Lower lobe of right lung (tissue), 2 donors: ENCODE measurements at places on chromosomes 1 and 21. TPM values are rescaled to one million over a fixed set of nuclear protein-coding genes. Genes with fewer than 3 reads are reported as not detected.

GRCh38 chr1:171641076-171641864 is 11.2 kb downstream of the MYOC start:
- no peak overlapping the region for H3K27ac ChIP-seq
- no peaks in the 10 kb centered on the region for H3K27me3 ChIP-seq
- H3K4me1 ChIP-seq = peaks cover 15% of the 10 kb centered on the region
- no peak overlapping the region for H3K4me3 ChIP-seq
- no peak for DNase-seq

GRCh38 chr1:177600936-177601335 is 368.9 kb downstream of the SEC16B start:
- no peak for DNase-seq
- no peaks in the 10 kb centered on the region for H3K36me3 ChIP-seq
- H3K4me1 ChIP-seq = no peaks in the 10 kb centered on the region
- H3K27ac ChIP-seq = no peak overlapping the region

DNA sequence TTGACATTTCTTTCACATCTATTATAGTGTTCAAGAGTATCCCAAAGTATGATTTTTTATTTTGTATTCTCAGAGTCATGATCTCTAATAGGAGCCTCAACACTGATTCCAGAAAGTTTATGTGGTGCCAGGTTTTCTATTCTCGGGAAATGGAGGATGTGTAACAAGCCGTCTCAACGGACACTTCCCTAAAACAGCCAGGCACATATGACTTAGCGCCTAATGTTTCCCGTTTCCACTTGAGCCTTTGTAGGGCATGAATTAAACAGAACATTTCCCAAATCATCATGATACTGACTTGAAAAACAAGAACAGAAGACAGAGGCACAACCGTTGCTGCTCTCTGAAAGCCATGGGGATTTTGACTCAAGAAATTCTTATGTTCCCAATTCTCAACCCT is 8.0 kb downstream of the CYYR1 start:
- no peak overlapping the region for H3K27ac ChIP-seq

DNA sequence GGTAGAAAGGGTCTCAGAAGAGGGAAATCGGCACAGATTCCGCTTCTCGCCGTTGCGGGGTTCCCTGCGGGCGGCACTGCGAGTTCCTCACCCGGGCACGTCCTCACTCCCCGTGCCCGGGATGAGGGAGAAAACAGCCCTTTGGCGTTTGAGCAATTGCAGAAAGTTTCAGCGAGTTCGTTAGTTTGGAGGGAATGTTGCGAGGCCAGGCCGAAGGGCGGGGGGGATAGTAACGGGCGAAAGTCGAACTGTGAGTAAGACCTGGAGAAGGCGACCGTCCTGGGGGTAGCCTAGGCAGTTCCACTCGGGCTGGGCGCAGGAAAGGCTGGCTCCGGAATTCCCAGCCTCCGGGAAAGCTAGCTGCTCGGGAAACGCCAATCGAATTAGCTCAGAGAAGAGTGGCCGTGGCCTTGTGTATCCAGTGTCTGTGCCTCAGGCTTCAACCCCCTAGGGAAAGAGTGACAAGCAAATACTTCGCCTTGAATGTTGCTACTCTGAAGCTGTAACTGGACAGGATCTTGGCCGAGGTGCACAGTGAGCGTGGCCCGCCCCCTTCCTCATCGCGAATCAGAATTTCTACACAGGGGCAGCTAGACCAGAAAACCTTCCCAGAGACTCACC is 787 bp downstream of the PTGFR start:
- no peaks in the 10 kb centered on the region for H3K4me1 ChIP-seq
- peak overlapping the region; percentile 51 for H3K4me3 ChIP-seq

- H3K27ac ChIP-seq = no peak overlapping the region
- H3K4me3 ChIP-seq = no peak overlapping the region
- H3K27me3 ChIP-seq = no peaks in the 10 kb centered on the region
- H3K4me1 ChIP-seq = no peaks in the 10 kb centered on the region
Observed at GRCh38 chr1:190429141-190429540, 48.5 kb downstream of the BRINP3 start.

DNA sequence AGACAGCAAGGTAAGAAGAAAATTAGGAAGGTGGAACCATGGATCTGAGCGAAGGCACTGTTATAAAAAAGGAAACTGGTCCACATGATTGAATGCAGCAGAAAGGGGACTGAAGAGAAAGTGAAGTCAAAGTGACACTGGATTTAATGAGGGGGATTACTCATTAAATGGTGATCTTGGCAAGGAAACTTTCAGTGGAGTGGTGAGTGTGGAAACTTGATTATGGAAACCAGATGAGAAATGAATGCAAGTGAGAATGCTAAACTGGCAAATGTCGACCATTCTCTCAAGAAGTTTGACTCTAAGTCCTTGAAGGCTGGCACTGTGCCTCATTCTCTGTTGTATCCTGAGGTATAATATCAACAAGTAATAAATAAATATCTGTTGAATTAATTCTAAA is 23.3 kb downstream of the COLGALT2 start:
- no peak overlapping the region for H3K4me3 ChIP-seq
- no peaks in the 10 kb centered on the region for H3K4me1 ChIP-seq
- H3K27ac ChIP-seq = no peak overlapping the region
- no peaks in the 10 kb centered on the region for H3K36me3 ChIP-seq

GRCh38 chr1:150387200-150387599 is 23.3 kb downstream of the RPRD2 start:
- no peaks in the 10 kb centered on the region for H3K36me3 ChIP-seq
- DNase-seq = no peak
- H3K4me3 ChIP-seq = no peak overlapping the region

DNA sequence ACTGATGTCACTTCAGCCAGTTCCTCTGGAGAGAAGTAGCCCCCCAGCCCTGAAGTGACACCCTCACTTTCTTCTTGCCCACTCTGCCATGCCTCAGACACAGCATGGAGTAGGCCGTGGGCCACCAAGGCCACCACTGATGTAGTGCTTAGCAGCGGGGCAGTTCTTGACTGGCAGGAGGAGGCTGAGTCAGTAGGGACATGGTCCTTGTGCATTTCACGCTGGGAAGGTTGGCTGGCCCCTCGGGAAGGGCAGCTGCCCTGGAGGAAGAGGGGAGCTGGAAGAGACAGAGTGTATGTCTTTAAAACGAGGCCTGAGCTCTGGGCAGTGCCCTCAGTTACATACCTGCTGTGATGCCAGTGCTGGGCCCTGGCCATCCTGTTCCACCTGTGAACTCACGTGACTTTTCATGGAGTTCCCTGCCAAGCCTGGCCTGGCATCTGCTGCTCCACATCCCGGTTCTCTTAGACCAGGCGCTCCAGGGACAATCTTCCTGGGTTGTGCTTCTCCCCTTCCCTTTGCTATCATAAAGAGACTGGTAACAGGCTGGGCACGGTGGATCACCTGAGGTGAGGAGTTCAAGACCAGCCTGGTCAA is 158.6 kb upstream of the TMEM51 start:
- no peaks in the 10 kb centered on the region for H3K27me3 ChIP-seq
- no peaks in the 10 kb centered on the region for H3K4me1 ChIP-seq
- H3K36me3 ChIP-seq = no peaks in the 10 kb centered on the region

DNA sequence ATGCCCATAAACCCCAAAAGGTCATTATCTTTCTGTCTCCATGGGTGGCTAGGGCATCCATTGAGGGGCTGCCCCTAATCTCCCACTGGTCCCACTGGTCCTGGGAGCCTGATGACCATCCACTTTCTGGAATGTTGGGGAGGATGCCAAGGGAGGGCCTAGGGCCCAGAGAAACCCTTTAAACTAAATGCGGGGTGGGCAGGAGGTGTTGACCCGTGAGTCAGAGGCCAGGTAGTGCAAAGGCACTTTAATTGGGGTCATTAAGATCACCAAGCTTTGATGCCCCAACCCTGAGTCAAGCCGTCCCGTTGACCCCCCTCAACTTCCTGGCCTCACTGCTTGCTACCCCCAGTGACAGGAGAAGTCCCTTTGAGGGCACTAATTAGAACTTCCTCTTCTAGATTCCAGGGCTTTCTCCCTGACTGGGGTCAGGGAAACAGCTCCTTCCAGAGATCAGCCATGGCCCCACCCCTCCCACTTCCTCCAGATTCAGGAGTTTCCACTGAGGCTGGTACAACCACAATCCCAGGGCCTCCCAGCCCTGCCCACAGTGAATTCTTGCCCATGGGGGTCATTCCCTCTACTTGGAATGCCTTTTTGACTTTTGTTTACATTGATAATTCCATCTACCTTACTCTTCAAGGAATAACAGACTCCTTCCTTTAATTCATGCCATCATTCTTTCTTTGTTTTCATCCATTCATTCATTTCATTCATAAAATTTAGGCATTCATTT is 15.5 kb upstream of the SERINC2 start:
- H3K36me3 ChIP-seq = no peaks in the 10 kb centered on the region
- no peak for DNase-seq
- H3K4me3 ChIP-seq = no peak overlapping the region
- H3K27ac ChIP-seq = no peak overlapping the region

- peaks cover 38% of the 10 kb centered on the region for H3K4me1 ChIP-seq
- no peaks in the 10 kb centered on the region for H3K27me3 ChIP-seq
- H3K27ac ChIP-seq = peak overlapping the region; percentile 6
- no peaks in the 10 kb centered on the region for H3K36me3 ChIP-seq
Observed at GRCh38 chr1:233114860-233115259, 164.4 kb downstream of the NTPCR start.

- H3K27me3 ChIP-seq = no peaks in the 10 kb centered on the region
- H3K4me1 ChIP-seq = peaks cover 22% of the 10 kb centered on the region
- DNase-seq = no peak
- no peak overlapping the region for H3K27ac ChIP-seq
Observed at GRCh38 chr1:248804771-248805681, 20.7 kb downstream of the SH3BP5L start.

DNA sequence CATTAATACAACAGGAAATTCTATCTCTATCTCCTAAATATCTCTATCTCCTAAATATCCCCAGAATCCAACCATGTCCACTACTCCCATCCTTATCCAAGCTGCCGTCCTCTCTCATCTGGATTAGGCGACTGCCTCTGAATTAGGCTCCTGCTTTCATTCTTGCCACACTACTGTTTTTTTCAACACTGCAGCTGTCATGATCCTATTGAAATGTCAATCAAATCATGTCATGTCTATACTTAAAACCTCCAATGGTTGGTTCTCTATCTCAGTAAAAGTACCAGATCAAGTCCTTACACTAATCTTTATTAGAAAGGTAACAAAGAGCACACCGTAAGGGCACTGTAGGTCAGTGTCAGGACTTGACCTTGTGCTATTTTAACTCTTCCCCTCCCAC is 82.0 kb upstream of the NFIA start:
- no peak for DNase-seq
- H3K36me3 ChIP-seq = no peaks in the 10 kb centered on the region

DNA sequence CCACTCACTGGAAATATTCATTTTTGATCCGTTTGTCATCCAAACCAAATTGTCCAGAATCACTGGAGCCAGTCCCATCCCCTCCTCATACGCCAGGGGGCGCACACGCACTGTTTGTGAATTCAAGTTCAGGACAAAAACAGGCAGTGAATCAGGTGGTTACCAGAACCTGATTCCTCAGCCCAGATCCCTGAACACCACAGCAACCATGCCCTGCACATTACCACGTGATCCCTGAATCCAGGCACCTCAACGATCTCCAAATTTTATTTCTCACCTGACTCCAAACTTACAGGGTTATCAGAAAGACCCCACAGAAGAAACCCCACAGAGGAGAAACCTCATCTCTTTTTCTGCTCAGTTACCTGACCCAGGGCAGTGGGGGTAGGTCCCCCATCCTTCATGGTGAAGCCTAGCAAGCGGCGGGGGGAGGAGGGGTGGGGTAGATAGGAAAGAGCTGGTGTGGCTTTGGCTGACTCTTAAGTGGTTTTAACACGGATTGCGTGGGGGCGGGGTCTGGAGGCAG is 1.4 kb upstream of the PTPRF start:
- DNase-seq = peak; percentile 87
- peaks cover 30% of the 10 kb centered on the region for H3K4me1 ChIP-seq
- no peak overlapping the region for H3K27ac ChIP-seq

DNA sequence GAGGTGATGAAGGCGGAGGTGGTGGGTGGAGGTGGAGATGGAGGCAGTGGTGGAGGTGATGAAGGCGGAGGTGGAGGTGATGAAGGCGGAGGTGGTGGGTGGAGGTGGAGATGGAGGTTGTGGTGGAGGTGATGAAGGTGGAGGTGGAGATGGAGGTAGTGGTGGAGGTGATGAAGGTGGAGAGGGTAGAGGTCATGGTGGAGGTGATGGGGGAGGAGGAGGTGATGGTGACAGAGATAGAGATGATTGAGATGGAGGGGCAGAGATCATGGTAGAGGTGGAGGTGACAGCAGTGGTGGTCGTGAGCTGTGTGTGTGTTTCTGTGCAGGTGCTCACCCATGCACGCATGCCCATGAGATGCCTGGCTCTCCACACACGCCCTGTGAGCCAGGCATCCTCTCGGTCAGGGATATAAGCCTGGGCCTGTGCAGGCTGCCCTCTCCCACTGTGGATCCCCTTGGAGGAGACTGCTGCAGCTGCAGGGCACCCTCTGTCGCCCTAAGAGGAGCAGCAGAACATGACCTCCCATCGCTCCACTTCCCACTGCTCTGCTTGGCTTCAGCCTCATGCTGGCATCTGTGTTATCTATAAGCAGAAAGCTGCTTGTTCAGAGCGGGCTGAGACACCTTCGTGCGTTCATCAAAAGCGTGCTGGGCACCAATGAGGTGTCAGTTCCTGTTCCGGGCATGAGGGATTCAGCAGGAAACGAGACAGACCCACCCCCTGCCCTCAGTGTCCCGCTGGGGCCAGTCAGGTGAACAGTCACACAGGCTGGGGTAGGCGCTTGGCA is 20.5 kb upstream of the NPHP4 start:
- DNase-seq = peak; percentile 31
- no peaks in the 10 kb centered on the region for H3K36me3 ChIP-seq
- H3K27me3 ChIP-seq = no peaks in the 10 kb centered on the region
- peaks cover 5% of the 10 kb centered on the region for H3K4me1 ChIP-seq
- H3K27ac ChIP-seq = no peak overlapping the region
- H3K4me3 ChIP-seq = no peak overlapping the region

DNA sequence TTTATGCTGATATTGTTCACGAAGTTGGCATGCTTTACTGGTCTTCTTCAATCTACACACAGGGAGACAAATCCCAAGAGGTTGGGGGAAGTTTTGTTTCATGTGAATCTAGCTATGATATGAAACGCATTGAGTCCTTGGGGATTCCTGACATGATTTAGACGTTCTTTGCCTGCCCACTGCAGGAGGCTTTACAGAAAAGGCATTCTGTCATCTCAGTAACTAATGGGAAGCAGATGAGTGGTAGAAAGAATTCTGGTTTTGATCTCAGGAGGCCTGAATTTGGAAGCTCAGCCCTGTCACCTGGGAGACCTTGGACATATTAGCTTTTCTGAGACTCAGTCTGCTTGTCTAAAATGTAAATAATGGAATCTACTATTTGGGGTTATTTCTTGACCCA is 383.0 kb upstream of the NFIA start:
- no peak overlapping the region for H3K4me3 ChIP-seq
- H3K27me3 ChIP-seq = no peaks in the 10 kb centered on the region
- H3K4me1 ChIP-seq = no peaks in the 10 kb centered on the region
- no peak for DNase-seq
- no peak overlapping the region for H3K27ac ChIP-seq

The TCHH gene
- total RNA-seq = 0.15 TPM

The MYBPHL gene
- total RNA-seq = 2.8 TPM

The TMPRSS15 gene
- total RNA-seq = not detected

The SPOCD1 gene
- total RNA-seq = 21.6 TPM

The RPTN gene
- total RNA-seq = not detected
